ENCODE measurements at places on chromosomes 6 and 20. TPM values are rescaled to one million over a fixed set of nuclear protein-coding genes. Genes with fewer than 3 reads are reported as not detected.

PDE7B gene
- 8.0 TPM for polyA plus RNA-seq

CYP39A1 gene
- 6.8 TPM for polyA plus RNA-seq

IMPG1 gene
- 5.2 TPM for polyA plus RNA-seq

ROS1 gene
- 0.13 TPM for polyA plus RNA-seq

RTF2 gene
- 128 TPM for polyA plus RNA-seq

FHL5 gene
- 0.27 TPM for polyA plus RNA-seq

GJA10 gene
- not detected for polyA plus RNA-seq

MOCS1 gene
- 11.0 TPM for polyA plus RNA-seq

FERMT1 gene
- 5.4 TPM for polyA plus RNA-seq

MEI4 gene
- 2.1 TPM for polyA plus RNA-seq

CCM2L gene
- 5.2 TPM for polyA plus RNA-seq

CGA gene
- polyA plus RNA-seq = 0.38 TPM

All from left kidney (tissue), 8 donors.